Kidney (tissue), 22 donors: ENCODE measurements at places on chromosomes 2 and 18. TPM values are rescaled to one million over a fixed set of nuclear protein-coding genes. Genes with fewer than 3 reads are reported as not detected.
A peak's percentile ranks its signal among the peaks of the same experiment; 100 is the strongest.

Gene TSPYL6
- not detected for polyA plus RNA-seq

GRCh38 chr2:28626891-28627421 is 124.7 kb upstream of the PPP1CB start:
- DNase-seq = peak; percentile 73

DNA sequence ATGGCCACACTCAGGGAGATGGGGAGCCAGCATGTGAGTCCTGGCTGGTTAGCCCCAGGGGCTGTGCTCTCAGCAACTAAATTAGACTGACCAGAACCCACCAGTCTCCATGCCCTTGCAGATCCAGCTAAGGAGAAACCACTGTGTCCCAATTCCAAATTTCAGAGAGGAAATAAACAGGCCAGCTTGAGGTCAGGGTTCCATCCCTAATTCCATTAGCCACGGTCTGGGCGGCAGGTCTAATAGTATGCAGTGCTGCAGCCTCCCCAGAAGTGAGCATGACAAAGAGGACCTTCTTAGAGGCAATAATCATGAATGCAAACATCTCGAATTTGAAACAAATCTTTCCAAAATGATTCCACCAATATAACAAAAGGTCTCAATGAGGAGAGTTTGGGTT is 671.2 kb downstream of the BCL11A start:
- DNase-seq = no peak

- DNase-seq = no peak
These were observed 23.3 kb upstream of the APOB start for GRCh38 chr2:21067125-21067524.

Gene PDCD1
- 0.49 TPM for polyA plus RNA-seq

DNA sequence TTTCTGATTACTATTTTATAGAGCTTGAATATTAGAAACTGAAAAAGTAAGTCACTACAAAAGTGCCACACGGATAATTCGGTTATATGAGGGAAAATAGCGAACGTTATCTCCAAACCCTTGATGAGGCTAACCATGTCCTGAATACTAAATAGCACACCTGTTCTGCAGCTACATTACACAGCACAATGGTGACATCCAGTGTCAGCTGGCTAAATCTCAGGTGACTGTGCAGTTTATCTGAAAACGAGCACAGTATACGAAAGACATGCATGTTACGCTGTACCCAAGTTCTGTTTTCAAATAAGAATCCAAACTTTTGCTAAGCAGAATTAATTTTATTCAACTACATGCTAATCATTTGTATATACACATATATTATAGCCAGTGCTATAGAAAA is 9.0 kb downstream of the CCDC68 start:
- DNase-seq = no peak

- peak; percentile 58 for DNase-seq
These were observed 136.5 kb upstream of the ETAA1 start for GRCh38 chr2:67260343-67261277.

Gene CABYR
- 0.82 TPM for polyA plus RNA-seq

GRCh38 chr18:54411781-54412180 is 54.1 kb downstream of the C18orf54 start:
- no peak for DNase-seq

- DNase-seq = peak; percentile 69
These were observed 271.3 kb downstream of the CYRIA start for GRCh38 chr2:16394072-16394985.

GRCh38 chr2:19833978-19834377 is 67.8 kb downstream of the TTC32 start:
- no peak for DNase-seq

DNA sequence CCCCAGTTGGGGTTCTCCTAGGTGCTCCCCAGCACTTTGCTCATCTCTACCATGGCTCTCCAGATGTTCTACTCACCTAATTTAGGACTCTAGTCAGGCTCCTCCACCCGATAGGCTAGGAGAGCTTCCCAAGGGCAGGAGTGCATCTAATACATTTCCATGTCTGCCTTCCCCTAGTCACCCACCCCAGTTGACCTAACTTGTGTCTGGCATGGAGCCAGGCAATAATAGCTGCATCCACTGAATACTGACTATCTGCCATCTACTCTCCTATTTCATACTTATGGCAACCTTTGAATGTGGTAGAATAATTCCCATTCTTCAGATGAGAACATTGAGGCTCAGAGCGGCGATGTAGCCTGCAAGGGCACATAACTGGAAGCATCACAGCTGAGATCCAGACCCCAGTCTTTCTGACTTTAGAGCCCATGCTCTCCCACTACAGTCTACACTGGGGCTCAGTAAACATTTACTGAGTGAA is 71.8 kb upstream of the YWHAQ start:
- no peak for DNase-seq

DNA sequence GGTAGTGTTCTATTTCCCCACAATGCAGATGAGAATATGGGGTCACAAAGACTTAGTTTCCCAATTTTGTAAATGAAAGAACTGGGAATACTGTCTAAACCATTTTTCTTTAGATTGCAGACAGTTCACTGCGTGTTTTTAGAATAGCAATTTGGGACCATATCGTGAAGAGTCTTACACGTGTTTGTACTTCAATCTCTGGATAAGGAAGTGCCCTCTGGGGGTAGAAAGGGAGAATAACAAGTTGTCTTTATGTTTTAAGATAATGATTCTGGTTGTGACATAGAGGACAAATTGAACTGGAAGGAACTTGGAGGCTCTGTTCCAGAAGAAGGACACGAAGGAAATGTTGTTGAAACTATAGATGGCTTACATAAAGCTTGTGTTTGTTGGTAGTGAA is 457.7 kb downstream of the CBLN2 start:
- peak; percentile 29 for DNase-seq

DNA sequence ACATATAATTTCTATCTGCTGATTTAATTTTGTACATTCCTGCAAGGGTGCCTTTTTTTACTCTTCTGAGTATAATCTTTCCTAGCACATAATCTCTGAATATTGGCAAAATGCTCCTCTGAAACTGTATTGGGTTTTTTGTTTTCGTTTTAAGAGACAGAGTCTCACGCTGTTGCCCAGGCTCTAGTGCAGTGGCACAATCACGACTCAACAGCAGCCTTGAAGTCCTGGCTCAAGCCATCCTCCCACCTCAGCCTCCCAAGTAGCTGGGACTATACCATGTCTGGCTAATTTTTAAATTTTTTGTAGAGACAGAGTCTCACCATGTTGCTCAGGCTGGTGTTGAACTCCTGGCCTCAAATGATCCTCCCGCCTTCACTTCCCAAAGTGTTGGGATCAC is 104.9 kb downstream of the SPTBN1 start:
- no peak for DNase-seq

DNA sequence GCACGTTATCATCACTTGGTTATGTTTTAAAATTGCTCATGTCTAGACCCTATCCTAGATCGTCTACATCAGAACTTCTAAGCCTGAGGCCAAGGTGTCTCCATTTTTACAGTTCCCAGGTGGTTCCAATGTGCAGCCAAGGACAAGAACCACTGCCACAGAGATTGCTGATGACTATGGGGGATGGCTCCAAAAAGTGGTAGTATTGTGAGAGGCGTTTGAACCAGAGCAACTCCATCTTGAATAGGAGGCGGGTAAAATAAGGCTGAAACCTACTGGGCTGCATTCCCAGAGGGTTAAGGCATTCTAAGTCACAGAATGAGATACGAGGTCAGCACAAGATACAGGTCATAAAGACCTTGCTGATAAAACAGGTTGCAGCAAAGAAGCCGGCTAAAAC is 212.6 kb upstream of the FBXO11 start:
- DNase-seq = no peak

DNA sequence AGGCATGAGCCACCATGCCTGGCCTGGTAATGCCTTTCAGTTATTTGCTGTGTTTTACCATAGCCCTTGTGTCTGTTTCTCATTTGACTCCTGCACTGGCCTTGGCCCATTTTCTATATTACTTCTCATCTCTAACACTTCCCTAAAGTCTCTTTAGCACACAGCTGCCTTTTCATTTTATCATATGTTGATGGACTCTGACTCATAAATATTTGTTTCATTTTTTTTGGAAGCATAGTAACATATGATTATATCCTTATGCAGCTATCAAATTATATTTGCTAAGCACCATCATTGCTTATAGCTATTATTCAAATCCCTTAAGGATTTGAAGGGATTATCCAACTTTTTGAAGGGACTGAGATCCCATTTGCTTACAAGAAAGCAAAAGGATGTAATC is 320.3 kb downstream of the GPD2 start:
- no peak for DNase-seq

Gene CTAGE1
- polyA plus RNA-seq = not detected

GRCh38 chr2:157471078-157471477 is 27.2 kb upstream of the CYTIP start:
- DNase-seq = no peak

- no peak for DNase-seq
These were observed 40.7 kb downstream of the TCF7L1 start for GRCh38 chr2:85173909-85174308.

Gene TWIST2
- 0.56 TPM for polyA plus RNA-seq

Gene SERPINB4
- not detected for polyA plus RNA-seq

Gene COL6A3
- 3.8 TPM for polyA plus RNA-seq

Gene ABCG8
- 0.09 TPM for polyA plus RNA-seq

GRCh38 chr2:105875241-105875640 is 130.5 kb downstream of the NCK2 start:
- no peak for DNase-seq

Gene CRYGC
- polyA plus RNA-seq = not detected

GRCh38 chr18:45566025-45566740 is 49.1 kb upstream of the SLC14A2 start:
- peak; percentile 80 for DNase-seq

- DNase-seq = no peak
These were observed 78.5 kb downstream of the XDH start for GRCh38 chr2:31335921-31336585.

DNA sequence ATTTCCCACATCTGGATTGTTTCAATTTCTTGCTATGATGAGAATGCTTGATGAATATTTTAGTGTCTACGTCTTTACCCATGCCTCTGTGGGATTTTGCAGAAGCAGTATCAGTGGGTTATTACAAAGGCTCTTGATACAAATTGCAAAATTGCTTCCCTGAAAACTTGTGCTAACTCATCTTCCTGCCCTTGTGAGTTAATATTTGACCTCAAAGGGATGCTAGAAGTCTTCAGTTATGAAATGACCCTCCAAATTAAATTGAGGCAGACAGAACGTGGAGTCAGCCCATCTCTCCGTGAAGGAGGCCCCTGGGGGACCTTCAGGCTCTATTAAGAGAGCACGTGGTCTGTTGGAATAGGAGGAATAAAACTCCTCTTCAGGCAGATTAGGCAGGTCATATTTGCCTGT is 239.2 kb upstream of the HS6ST1 start:
- no peak for DNase-seq

DNA sequence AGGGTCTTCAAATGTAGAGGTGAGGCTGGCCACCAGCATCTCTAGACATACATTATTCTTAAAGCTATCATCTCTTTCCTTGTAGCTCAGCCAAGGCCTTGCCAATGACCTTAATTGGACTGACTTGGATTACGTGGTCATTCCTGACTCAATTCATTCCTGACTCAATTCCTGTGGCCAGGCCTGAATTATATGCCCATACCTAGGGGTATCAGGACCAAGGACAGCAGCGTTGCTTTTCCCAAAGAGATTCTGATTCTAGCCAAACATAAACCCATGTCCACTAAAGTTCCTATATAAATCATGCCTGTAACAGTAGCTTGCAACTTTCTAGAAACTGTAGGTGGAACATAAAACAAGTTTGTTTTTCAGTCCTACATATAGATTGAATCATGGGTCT is 231.7 kb downstream of the ARL6IP6 start:
- peak; percentile 35 for DNase-seq

- DNase-seq = peak; percentile 97
These were observed 66.2 kb downstream of the HS1BP3 start for GRCh38 chr2:20584399-20585358.

Gene PHOSPHO2
- polyA plus RNA-seq = 4.5 TPM

Gene TTC27
- polyA plus RNA-seq = 8.0 TPM

GRCh38 chr2:173962583-173963110 is 2.5 kb downstream of the SP3 start:
- DNase-seq = no peak

DNA sequence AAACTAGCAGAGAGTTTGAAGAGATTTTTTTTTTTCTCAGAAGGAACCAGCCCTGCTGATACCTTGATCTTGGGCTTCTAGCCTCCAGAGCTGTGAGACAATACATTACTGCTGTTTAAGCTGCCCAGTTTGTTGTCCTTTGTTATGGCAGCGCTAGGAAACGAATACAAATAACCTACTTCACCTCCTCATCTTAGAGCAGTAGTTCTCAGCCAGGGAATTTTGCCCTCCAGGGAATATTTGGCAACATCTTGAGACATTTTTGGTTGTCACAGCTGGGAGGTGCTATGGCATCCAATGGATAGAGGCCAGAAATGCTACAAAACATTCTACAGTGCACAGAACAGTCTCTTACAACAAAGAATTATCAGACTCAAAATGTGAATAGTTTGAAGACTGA is 43.9 kb upstream of the BCL11A start:
- DNase-seq = no peak

GRCh38 chr18:36537289-36537688 is 239.8 kb downstream of the FHOD3 start:
- no peak for DNase-seq

Gene KIF3C
- 1.9 TPM for polyA plus RNA-seq

Gene IL37
- polyA plus RNA-seq = not detected

Gene TTN
- polyA plus RNA-seq = 0.02 TPM

GRCh38 chr18:7436166-7436565 is 130.9 kb upstream of the PTPRM start:
- DNase-seq = no peak

DNA sequence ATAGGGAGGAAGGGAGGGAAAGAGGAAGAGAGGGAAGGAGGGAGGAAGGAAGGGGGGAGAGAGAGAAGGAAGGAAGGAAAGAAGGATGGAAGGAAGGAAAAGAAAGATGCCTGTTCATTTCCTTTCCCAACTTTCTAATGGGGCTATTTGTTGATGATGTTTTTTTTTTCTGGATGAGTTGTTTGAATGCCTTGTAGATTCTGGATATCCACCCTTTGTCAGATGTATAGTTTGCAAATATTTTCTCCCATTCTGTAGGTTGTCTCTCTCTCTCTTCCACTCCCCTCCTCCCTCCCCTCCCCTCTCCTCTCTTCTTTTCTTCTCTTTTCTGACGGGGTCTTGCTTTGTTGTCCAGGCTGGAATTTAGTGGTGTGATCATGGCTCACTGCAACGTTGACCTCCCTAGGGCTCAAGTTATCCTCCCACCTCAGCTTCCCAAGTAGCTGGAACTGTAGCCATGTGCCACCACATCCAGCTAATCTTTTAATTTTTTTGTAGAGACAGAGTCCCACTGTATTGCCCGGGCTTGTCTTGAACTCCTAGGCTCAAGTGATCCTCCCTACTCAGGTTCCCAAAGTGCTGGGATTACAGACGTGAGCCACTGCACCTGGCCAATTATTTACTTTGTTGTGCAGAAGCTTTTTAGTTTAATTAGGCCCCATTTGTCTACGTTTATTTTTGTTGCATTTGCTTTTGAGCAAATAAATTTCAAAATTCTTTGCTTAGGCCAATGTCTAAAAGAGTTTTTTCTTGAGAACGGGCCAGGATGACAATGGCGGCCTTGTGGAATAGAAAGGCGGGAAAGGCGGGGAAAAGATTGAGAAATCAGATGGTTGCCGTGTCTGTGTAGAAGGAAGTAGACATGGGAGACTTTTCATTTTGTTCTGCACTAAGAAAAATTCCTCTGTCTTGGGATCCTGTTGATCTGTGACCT is 57.3 kb upstream of the FAM117B start:
- DNase-seq = no peak

GRCh38 chr2:216622526-216622925 is 10.7 kb upstream of the IGFBP2 start:
- no peak for DNase-seq

GRCh38 chr18:8252371-8252770 is 356.9 kb upstream of the RAB12 start:
- no peak for DNase-seq
